ENCODE measurements at places on chromosomes 16 and 17.

DNA sequence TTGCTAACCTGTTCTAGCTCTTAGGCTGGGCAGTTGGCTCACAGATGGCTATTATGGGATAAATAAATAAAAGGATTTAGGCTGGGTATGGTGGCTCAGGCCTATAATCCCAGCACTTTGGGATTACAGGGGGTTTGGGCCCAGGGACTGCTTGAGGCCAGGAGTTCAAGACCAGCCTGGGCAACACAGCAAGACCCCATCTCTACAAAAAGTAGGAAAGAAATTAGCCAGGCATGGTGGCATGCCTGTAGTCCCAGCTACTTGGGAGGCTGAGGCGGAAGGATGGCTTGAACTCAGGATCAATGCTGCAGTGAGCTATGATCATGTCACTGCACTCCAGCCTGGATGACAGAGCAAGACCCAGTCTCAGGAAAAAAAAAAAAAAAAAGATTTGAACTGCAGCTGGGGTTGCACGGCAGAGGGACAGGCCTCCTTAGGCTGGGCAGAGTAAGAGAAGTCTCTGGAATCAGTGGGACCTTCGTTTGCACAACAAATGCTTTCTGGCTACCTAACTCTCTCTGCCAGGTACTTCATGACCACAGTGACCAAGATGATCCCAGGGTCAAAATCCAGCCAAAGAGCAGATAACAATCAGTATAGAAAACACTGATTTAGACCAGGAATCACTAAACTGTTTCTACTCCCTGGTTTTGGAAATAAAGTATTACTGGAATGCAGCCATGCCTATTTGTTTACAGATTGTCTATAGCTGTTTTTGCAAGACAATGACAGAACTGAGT, 6.8 kb downstream of the RUSF1 start:
- no peak for DNase-seq

- no peak for DNase-seq
These were observed 28.7 kb downstream of the RPH3AL start for GRCh38 chr17:323721-324571.

DNA sequence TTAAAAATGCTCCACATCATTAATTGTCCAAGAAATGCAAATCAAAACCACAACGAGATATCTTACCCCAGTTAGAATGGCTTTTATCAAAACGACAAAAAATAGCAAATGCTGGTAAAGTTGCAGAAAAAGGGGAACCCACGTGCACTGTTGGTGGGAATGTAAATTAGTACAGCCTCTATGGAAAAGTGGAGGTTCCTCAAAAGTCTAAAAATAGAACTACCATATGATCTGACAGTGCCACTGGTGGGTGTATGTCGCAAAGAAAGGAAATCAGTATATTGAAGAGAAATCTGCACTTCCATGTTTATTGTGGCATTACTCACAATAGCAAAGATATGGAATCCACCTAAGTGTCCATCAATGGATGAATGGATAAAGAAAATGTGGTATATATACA, 38.2 kb upstream of the ZFHX3 start:
- DNase-seq = no peak

GRCh38 chr16:69859105-69859989, 91.8 kb upstream of the CLEC18A start:
- no peak for DNase-seq

GRCh38 chr17:81003711-81004475, 12.3 kb downstream of the CHMP6 start:
- DNase-seq = no peak

- DNase-seq = no peak
These were observed 19.8 kb downstream of the GTF3C1 start for GRCh38 chr16:27529962-27530361.

DNA sequence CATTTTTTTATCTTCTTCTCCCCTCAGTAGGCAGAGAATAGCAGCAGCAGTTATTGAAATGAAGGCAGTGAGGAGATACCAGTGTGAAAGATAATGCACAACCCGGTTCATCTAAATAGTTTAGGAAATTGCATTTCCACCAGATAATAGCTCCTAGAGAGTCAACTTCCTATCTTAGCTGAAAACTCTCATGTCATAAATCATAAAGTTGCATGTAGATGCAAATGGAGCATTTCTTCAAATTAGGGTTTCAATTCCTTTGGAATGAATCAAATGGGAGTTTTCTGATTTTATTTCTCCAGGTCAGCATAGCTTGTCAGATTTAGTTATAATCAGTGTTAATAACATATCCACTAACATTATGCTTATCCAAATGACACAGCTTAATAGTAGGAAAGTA, 335.3 kb downstream of the CNTNAP4 start:
- DNase-seq = no peak

GRCh38 chr17:50169121-50169764, 3.4 kb downstream of the SGCA start:
- peak; percentile 72 for DNase-seq

- DNase-seq = no peak
These were observed 41.6 kb downstream of the DNAH9 start for GRCh38 chr17:11639736-11640462.

DNA sequence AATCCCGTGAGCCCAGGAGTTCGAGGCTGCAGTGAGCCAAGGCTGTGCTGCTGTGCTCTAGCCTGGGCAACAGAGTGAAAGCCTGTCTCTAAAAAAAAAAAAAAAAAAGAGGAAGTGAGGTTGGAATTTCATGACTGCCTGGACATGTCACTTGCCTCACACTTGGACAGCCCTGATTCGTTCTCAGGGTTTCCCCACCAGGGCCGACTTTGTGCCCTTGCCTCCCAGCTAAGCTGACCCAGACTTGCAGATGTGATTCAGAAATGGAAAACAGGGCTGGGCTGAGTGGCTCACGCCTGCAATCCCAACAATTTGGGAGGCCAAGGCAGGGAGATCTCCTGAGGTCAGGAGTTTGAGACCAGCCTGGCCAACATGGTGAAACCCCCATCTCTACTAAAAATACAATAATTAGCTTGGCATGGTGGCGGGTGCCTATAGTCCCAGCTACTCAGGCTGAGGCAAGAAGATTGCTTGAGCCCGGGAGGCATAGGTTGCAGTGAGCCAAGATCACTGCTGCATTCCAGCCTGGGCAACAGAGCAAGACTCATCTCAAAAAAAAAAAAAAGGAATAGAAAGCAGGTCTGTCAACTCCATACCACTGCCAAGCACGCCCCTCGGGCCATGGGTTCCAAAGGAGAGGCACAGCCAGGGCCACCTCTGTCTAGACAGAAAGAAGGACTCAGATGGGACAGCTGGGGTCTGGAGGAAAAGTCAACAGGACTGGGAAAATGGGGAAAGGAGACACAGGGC, 46.9 kb downstream of the SOCS1 start:
- DNase-seq = no peak

DNA sequence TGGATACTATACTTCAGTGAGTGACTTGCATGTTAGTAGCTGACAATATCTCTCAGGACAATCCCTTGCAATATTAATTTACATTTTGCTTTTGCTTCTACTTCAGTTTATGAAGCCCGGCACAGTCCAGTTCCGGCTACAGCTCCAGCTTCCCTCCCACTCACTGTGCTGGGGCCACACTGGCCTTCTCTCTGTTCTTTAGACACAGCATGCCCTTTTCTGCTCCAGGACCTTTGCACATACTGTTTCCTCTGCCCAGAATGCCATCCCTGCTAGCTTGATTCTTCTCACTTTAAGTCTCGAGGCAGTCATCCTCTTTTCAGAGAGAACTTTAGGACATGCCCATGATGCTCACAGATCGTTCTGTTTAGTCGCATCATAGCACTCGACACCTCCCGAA, 25.5 kb upstream of the LRRC75A start:
- DNase-seq = no peak

DNA sequence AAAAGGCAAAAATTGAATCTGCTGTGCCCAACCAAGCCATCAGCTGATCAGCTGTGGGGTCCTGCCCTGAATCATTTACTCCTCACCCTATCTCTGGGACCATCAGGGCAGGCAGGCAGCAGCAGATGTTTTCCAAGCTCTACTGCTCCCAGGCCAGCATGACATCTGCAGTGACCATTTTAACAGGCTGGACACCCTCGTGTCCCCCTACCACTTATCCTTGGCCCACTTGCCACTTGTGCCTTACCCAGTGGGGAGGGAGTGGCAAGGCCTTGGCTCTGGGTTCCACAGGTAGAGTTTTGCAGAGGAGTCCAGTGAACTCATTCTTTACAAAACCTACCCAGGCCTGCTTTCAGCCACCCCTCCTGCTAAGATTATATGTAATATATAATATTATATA, 12.0 kb upstream of the CA4 start:
- no peak for DNase-seq

- no peak for DNase-seq
These were observed 59.4 kb downstream of the METRNL start for GRCh38 chr17:83138820-83139219.

DNA sequence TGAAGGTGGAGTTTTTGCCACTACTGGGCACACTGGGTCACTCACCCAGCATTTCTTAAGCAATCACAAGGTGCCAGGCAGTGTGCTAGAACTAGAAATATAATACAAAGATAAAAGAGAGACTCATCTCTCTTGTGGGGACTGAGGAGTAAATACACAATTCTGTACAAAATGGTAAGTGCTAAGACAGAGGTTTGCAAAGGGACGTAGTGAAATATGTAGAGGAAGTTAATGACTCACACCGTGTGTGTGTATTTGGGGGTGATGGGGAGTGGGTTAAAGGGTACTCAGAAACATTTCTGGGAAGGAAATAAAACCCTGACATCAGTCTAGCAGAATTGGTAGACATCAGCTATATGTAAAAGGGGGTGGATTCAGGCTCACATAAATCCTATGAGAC, 389.3 kb downstream of the CA10 start:
- no peak for DNase-seq

DNA sequence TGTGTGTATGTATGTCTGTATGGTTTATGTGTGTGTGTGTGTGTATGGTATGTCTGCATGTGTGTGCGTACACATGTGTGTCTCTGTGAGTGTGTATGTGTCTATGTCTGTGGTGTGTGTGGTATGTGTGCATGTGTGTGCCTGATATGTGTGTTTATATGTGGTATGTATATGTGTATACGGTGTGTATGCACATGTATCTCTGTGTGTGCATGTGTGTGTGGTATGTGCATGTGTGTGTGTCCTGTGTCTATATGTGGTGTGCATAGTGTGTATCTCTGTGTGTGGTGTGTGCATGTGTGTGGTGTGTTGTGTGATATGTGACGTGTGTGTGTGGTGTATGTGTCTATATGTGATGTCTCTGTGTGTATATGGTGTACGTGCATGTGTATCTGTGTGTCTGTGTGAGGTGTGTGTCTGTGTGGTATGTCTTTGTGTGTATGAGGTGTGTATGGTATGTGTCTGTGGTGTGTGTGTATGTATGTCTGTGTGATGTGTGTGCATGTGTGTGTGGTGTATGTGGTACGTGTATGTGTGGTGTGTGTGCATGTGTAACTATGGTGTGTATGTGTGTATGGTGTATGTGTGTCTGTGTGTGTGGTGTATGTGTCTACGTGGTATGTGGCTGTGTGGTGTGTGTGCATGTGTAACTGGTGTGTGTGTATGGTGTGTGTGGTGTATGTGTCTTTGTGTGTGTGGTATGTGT, 164.3 kb upstream of the PLCG2 start:
- DNase-seq = no peak

GRCh38 chr17:72187556-72187955, 66.7 kb downstream of the SOX9 start:
- no peak for DNase-seq

- no peak for DNase-seq
These were observed 5.5 kb upstream of the CACNG5 start for GRCh38 chr17:66829386-66829864.

Measured in naive B cell (primary cell).